Inflammatory macrophage treated with lipopolysaccharide for 4 hours (primary cell): ENCODE measurements at places on chromosomes 5 and 9.

GRCh38 chr5:132243366-132243977 lies 14.0 kb upstream of the PDLIM4 start:
- no peak for DNase-seq

DNA sequence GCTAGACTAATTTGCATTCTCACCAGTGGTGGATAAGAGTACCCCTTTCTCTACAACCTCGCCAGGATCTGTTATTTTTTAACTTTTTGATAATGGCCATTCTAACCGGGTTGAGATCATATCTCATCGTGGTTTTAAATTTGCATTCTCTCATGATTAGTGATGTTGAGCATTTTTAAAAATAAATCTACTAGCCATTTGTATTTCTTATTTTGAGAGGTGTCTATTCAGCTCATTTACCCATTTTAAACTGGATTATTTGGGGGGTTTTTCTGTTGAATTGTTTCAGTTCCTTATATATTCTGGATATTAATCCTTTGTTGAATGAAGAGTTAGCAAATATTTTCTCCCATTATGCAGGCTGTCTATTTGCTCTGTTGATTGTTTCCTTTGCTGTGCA lies 139.6 kb downstream of the ARSB start:
- no peak for DNase-seq

DNA sequence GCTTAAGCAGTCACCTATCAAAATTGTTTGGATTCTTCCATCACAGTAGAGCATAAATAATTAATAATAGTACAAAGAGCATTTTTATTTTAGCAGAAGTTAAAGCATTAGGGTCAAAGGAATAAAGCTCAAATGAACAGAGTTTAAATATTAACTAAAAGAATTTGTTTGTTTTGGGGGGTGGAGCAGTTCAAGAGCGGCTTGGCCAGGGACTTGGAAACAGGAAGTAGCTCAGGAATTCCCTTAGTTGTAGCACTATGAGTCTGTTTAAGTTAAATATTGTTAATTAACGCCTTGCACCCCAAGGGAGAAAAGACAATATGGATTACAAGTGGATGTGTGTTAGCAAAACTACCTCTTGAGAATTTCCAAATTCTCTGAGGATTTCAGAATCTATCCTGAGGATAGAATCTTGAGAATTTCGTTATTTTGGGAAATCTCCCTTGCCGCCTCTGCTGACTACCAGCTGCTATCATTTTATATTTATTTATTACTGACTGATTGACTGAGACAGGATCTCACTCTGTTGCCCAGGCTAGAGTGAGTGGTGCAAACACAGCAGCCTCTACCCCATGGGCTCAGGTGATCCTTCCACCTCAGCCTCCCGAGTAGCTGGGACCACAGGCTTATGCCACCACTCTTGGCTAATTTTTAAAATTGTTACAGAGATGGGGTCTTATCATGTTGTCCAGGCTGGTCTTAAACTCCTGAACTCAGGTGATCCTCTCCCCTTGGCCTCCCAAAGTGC lies 96.7 kb upstream of the CHD1 start:
- DNase-seq = peak; percentile 54

DNA sequence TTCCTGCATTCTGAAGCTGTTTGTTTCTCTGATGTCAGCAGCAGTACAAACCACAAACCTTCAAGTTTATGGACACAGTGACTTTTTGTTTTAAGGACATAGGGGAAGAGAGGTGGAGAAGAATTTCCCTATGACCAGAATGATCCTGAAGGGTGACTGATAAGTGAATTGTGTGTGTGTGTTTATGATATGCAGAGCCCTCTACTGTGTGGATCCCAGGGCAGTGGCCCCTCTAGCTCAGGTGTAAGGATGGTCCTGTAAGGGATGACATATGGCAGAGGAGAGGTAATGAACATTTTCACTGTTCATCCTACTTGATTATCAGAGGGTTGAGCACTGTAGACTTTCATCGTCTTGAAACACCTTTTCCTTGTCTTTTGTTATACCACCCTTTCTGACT lies 30.6 kb upstream of the TMED7 start:
- no peak for DNase-seq

- DNase-seq = peak; percentile 50
These were observed 291.2 kb downstream of the ADAMTS6 start for GRCh38 chr5:65190328-65191053.

GRCh38 chr5:145247745-145248040 lies 587.4 kb downstream of the PRELID2 start:
- no peak for DNase-seq

- no peak for DNase-seq
These were observed 58.6 kb downstream of the SLC22A5 start for GRCh38 chr5:132428147-132428482.
